Fibroblast of skin of right biceps (primary cell): ENCODE measurements at places on chromosomes 2 and 18.

GRCh38 chr2:100283724-100284501 is 38.4 kb downstream of the LONRF2 start:
- no peak for DNase-seq

DNA sequence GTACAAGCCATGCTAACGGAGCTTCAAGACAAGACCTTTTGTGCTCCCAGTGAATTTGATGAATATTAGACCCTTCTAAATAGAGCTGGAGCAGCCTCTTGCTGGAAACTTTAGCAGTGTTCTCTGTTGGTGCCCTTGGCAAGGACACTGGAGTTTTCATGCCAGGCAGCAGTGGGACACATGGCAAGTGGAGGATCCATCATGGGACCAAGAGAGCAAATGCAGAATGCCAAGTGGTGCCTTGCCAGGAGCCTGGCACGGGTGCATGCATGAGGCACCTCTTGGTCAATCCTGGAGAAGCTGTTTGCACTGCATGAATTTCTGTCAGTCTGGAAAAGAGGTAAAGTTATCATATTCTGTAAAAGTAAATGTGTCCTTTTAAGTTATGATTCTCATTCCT is 59.1 kb downstream of the NETO1 start:
- DNase-seq: no peak

- peak; percentile 40 for DNase-seq
Observed at GRCh38 chr2:44135771-44136170, 32.9 kb upstream of the PPM1B start.

DNA sequence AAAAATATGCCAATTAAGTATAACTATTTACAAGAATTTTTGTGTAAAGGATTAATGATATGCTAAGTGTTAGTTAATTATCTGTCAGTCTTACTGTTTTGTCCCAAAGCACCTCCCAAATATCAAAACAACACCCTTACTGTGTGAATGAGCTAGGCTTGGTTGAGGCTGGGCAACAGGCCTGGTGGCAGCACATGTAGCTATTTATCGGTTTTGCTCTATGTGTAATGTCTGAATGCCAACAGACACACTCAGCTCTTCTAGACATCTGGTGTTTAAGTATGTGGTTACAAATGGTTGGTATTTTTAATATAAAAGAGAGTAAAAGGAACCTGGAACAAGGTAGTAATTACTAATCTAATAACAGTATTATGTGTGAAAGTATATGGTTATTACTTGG is 175.3 kb downstream of the RAB3GAP1 start:
- DNase-seq: peak; percentile 10

DNA sequence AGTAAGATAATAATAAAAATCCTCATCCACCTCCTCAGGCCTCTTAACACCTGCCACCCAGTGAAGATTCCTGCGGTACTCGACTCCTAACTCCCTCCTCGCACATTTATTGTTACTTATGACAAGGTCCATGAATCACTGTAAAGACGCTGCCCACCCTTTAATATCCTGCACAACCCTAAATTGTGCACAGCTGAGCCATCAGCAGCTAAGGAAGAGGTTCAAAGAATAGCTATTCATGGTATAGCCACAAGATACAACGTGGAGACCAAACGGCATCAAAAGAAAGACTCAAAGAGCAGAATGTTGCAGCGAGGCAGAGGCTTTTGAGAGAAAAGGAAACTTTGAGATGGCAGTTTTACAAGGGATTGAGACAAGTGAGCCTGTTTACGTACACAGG is 266.3 kb downstream of the SATB2 start:
- DNase-seq: no peak
